NCI-H510A treated with DMSO at 0.1 percent for 48 hours (cell line): ENCODE measurements at places on chromosomes 2 and 18.

DNA sequence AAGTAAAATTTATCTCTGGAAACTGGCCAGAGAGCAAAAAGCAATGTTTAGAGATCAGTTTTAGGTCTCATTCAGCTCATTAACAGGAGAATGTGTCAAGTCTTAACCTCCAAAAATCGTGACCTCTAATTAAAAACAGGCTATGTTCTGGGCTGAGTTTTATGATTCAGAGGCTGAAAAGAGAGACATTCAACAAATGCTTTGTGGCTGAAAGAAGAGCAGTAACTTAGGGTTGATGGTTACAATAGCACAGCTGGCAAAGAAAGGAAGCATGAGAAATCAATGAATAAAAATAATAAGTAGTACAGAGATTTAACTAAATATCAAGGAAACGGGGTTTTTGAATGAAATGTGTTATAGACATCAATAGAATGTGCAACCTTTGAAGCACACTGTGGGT, 13.1 kb downstream of the TGIF1 start:
- no peak for DNase-seq

- DNase-seq = no peak
Observed at GRCh38 chr18:58447402-58448095, 181.3 kb downstream of the ALPK2 start.

GRCh38 chr2:156189584-156189983, 142.9 kb downstream of the NR4A2 start:
- DNase-seq = peak; percentile 39

GRCh38 chr2:102505290-102505689, 32.3 kb downstream of the SLC9A4 start:
- DNase-seq = peak; percentile 94

DNA sequence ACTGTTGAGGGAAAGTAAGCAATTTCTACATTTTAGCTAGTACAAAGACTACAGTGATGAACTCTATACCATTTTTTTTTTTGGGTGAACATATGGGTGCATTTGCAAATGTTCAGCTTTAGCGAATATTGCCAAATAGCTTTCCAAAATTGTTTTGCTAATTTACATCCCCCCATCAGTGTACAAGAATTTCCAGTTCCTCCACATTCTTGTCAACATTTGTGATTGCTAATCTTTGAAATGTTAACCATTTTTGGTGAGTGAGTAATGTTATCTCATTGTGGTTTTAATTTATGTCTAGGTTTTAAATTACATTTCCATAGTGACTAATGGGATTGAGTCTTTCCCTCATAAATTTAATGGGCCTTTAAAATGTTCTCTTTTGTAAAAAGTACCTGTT, 16.4 kb upstream of the CNRIP1 start:
- no peak for DNase-seq

DNA sequence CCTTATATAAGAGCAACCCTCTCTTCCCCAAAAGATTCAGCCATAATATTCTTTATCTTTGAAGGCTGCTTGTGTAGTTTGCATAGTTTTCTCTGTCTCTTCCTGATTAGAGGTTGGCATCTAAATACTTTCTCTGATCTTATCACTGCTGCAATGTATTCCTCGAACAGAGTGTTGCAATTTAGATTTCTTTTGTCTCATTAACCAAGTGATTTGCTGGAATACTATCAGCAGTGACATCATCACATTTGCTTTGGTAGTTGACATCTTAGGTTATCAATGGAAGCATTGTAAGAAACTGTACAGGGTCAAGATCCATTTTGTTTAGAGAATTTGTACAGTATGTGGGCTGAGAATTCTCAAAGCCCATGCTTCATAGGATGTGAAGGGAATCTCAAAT, 72.0 kb upstream of the NEUROD1 start:
- no peak for DNase-seq

DNA sequence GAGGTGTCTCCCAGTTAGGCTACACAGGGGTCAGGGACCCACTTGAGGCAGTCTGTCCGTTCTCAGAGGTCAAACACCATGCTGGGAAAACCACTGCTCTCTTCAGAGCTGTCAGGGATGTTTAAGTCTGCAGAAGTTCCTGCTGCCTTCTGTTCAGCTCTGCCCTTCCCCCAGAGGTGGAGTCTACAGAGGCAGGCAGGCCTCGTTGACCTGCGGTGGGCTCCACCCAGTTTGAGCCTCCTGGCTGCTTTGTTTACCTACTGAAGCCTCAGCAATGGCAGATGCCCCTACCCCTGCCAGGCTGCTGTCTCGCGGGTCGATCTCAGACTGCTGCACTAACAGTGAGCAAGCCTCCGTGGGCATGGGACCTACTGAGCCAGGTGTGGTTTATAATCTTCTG, 346.3 kb downstream of the CELF4 start:
- DNase-seq = no peak

GRCh38 chr2:30398084-30398873, 48.8 kb upstream of the LCLAT1 start:
- no peak for DNase-seq

- DNase-seq = no peak
Observed at GRCh38 chr18:47953471-47953931, 23.0 kb upstream of the SMAD2 start.

GRCh38 chr2:237232166-237232565, 146.5 kb downstream of the COPS8 start:
- DNase-seq = no peak

DNA sequence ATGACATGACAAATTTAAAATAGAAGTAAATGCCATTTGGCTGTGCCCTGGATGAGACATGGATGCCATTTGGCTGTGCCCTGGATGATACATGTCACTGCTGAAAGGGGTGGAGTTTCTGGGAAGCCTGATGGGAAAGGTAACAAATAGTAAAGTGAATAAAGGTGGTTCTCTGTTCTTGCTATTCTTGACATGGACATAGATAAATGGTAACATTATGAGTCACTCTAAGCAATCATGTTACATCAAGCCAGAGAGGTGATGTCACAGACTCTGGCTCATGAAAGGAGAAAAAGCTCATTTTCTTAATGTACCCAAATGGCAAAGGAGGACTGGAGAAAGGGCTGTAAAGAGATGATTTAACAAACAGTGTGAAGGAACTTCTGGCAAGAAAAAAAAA, 86.4 kb downstream of the EML6 start:
- no peak for DNase-seq

DNA sequence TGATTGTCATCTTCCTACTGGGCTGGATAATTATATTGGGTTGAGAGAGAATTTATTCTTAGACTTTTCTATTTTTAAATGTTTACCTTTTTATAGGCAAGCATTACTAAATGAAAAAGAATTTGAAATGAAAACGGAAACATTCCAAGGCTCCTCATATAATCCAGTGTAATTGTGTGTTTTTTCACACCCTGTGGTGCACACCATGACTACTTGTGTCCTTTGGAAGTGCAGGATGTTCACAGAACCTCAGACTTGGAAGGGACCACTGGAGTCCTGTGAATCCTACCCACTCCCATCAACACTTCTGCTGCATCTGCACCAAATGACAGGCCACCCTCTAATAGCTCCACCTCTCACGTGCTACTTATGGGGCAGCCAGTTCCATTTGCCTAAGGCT, 48.0 kb downstream of the NAT8 start:
- no peak for DNase-seq

DNA sequence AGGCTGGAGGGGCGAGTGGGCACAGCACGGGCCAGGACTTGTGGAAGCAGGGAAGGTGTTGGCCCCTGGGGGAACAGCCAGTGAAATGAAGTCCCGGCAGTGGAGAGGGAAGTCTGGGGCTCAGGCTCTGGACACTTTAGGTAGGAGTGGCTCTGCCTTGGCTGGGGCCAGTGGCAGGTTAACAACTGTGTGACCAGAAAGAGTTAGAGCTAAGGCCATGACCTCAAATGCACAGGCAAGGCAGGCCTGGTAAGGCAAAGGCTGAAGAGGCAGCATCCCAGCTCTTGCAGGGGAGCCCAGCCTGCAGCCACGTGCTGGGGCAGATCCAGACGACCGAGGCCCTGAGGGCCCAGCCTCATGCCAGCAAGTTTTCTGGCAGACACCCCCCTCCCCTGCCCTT, 21.5 kb downstream of the PCARE start:
- DNase-seq = no peak

DNA sequence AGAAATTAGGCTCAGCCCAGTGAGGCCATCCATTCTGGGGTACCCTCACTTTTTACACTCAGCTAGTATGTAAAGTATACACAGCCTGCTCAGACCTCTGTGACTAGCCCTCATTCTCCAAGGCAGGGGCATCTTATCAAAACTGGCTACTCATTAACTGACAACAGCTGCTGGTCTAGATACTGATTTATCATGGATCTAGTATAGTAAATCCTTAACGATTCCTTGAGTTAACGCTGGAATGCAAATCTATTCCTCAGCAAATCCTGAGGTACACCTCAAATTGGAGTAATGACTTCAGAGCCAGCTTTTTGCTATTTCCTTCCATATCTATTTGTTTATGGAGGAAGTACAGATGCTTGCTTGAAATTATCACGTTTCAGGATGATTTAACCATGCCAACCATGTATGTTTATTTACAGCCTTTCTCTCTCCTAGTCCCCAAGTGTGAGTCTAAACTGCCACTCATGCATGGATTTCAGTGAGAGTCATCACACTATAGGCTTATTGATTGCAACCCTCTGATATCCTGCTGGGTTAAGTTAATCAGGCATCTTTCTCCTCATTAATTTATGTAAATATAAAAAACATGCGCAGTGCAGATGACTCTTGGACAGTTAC, 70.2 kb upstream of the DOK6 start:
- no peak for DNase-seq

DNA sequence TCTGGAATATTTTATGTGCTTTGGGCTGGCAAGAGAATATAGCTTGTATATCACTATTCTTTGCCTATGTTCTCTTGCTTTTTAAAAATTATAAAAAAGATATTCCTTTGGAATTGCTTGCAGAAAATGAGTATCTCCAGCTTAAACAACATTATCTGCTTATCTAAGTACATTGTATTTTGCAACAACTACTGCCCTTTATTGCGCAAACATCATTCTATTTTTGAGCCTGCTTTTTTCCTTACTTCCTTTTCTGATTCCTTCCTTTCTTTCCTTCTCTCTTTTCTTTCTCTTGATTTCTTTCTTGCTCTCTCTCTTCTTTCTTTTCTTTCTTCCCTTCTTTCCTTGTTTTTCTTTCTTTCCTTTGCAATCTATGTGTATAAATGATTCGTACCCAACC, 74.0 kb downstream of the UNC80 start:
- DNase-seq = no peak

DNA sequence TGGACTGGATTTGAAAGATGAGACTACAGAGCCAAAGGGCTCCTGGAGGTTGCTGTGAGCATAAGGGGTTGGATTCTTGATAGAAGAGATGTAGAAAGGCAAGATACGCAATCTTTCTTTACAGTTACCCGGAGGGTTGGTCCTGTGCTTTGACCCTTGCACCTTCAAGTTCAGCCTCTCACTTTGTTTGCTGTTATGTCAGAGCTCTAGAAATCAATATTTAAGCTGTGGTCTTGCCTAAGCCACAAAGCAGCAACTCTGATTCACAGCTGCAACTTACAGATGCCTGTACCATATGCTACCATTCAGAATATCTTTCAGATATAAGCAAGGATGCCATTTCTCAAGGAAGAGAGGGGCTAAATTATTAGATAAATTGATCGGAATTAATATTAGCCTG, 943.1 kb upstream of the LRRTM1 start:
- DNase-seq = no peak

- DNase-seq = no peak
Observed at GRCh38 chr2:172087207-172087779, 2.0 kb downstream of the DLX1 start.

DNA sequence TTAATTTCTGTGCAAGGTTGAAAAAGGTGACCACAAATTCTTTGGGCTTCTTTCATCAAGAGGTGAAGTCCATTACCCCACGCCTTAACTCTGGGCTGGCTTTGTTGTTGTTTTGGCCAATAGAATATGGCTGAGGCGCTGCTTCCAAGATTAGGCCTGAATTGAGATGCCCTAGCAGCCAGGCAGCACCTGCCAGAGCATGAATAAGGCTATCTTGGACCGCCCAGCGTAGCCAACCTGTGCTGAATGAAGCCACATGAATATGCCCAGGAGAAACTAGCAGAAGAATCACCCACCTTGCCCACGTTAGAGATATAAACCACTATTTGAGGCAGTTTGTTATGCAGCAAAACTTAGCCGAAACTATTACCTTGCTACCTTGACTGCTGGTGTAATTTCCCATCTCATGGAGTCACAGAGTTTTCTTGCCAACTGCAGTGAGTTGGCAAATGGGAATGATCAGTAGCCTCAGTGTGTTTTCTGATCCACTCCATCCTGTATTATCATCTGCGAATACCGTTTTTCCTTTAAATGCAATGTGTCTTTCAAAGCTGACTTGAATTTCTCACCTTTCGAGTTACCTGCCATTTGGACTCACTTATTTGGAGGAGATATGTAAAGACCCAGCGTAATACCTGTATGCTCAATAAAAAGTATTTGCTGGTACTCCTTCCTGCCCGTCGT, 679 bp downstream of the TSGA10 start:
- DNase-seq = no peak

DNA sequence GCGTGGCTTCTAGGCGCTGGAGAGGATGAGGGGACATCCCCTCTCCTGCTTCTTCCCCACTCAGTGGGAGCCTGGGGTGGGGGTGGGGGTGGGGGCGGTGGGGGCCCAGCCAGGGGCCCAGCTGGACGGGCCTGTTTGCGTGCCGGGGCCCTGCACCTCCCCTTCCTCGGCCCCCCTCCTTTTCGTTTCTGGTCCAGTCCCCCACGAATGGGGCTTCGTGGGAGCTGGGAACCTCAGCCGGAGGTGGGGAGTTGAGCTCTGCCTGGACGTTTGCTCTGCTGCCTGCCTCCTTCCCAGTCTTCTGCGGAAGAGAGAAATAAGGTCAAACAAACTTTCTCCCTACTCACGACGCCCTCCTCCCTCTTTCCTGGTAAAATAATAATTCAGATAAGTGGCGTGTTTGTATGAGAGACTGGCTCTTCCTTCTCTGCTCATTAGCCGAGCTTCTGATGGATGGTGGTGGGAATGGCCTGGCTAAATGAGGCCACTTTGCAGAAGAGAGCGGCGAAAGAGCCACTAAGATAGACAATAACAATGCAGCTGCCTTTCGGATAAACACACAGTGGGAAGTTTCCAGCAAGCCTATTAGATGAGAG, 782 bp downstream of the MTA3 start:
- DNase-seq = peak; percentile 56

DNA sequence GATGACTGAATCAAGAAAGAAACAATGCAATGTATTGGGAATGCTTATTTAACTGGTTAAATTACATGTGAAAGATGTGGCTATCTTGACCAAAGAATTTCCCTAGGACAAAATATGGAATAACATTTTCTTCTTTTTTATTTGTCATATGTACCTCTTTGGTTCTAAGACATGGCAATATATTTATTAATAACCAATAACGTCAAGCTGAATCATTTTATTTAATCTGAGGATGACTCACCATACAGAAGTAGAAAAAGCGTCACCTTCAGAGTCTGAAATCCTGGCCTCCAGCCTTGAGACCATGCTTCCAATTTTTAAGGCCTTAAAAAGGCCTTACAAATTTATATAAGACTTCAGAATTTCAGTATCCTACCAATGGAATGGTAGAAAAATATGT, 1464.9 kb downstream of the SUCLG1 start:
- no peak for DNase-seq
